ENCODE measurements at places on chromosomes 5 and 9.

DNA sequence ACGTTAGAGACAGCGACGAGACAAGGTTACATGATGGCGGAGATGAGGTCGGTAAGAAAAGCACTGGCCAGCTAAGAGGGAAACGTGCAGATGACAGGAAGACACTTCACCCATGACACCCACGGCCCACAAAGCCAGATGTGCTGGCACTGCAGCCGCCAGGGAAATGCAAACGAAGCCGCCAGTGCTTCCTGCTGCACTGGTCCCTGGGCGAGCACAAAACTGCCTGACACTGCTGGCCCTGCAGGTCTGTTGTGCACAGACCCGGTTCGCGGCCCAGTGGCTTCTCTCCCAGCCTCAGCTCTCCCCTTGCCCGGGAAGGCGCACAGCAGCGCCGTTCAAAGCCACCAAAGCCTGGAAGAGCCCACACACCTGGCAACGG lies 20.3 kb downstream of the QSOX2 start:
- no peak for DNase-seq

- DNase-seq, result no peak
These were observed 31.5 kb upstream of the SPRY4 start for GRCh38 chr5:142356349-142356715.

DNA sequence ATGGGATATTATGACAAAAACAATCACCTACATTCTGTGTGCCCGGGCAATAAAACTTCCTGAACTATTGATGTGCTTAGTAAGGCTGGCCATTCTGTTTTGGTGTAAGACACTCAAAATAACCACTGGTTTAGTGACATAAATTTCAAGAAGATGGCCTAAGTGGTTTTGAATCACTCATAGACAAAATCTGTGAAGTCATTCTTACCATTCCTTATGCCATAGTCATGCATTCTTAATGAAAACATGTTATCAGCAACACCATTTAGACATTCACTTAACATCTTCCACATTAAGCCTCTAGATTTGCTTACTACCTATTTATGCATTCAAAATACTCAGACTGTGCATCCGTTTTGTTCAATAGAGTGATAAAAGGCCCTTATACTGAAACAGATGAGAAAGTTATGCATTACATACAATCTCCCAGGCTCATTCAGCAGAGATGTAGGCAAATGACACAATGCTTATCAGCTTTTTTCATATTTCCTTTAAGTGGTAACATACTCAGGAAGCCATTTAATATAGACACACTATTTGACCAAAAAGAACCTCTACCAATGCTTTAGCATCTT lies 848.8 kb upstream of the DMAC1 start:
- DNase-seq, result no peak

- no peak for DNase-seq
These were observed 318.3 kb upstream of the ITGA1 start for GRCh38 chr5:52469420-52469819.

DNA sequence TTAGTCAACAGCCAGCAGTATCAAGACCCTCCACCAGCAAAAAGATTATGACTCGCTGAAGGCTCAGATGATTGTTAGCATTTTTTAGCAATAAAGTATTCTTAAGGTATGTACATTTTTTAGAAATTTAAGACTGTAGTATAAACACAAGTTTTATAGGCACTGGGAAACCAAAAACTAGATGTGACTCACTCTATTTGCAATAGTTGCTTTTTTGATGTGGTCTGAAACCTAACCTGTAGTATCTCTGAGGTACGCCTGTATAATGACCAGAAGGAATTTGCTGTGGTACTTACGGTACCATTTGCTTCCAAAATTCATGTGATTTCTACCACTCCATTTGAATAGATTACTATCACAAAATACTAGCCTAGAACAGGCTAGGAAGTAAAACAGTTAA lies 60.8 kb downstream of the WDR41 start:
- no peak for DNase-seq

DNA sequence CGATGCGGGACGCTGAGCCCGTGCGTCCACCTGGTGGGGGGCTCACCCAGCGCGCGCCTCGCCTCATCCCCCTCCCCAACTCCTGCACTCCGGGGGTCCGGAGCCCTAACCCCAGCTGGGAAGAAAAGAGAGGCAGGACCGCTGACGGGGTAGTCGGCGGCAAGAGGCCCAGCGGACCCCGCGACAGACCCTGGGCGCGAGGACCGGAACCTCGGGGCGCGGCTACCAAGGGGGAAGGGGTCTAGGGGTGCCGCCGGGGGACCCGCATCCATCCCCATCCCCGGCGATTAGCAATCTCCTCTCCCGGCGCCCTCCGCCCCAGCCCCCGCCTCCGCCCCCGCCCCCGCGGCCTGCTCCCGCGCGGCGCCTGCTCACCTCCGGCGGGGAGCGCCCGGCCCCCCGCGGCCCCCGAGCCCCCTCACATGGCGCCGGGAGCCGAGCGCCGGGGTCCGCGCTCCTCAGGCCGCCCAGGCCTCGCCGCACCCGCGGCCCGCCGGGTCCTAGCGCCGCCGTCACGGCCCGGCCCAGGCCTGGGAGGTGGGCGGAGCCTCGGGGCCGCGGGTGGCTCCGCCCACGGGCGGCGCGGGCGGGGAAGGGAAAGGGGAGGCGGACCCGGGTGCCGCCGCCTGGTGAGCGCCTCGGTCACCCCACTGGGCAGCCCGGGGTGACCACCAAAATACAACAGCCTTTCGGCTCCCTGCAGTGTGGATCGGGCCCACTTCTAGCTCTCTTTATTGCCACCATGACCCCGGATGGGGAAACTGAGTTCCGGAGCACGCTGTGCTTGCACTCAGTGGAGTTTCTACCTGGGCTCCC lies at the start of gene ST6GALNAC6:
Gene ST6GALNAC6, minus strand, starts transcription at position 476 of the 816 bp plus-strand sequence. CDS start 1,622 bp downstream, outside the sequence.
- peak; percentile 77 for DNase-seq

- no peak for DNase-seq
These were observed 193.5 kb upstream of the HAPLN1 start for GRCh38 chr5:83914199-83914598.

GRCh38 chr9:91811024-91811909 lies 138.8 kb downstream of the ROR2 start:
- DNase-seq, result no peak

DNA sequence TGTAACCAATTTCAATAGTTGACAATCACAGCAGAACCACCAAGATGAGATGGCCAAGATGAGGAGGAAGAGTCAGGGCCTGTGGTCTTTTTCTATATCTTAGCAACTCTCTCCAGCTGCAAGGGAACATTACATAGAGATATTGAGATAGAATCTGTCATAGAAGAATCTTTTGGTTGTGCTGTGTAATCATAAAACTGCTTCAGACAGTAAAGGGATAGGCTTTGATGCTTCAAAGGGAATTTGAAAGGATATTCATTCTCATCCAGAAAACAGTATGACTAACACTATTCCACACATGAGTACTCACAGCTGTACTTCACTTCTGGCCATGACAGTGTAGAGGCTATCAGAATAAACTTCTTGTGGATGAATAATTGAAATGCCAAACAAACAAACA lies 145.9 kb downstream of the YIPF5 start:
- DNase-seq, result no peak

DNA sequence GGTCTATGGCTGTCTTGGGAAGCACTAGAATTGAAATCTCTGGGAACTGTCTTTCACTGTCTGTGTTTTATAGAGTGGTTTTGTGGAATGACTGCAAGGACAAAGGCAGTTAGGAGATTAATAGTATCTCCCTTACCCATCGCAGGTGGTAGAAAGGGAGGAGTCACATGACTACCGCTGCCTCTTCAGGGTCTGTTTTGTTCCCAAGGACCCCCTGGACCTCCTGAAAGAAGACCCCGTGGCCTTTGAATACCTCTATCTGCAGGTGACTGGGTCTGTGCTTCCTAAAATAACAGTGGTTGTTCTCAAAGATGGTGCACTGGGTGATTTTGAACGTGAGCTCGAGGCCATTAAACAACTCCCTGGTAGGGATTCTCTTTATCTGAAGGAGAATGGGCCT lies 22.8 kb upstream of the TRMT10B start:
- DNase-seq, result no peak

DNA sequence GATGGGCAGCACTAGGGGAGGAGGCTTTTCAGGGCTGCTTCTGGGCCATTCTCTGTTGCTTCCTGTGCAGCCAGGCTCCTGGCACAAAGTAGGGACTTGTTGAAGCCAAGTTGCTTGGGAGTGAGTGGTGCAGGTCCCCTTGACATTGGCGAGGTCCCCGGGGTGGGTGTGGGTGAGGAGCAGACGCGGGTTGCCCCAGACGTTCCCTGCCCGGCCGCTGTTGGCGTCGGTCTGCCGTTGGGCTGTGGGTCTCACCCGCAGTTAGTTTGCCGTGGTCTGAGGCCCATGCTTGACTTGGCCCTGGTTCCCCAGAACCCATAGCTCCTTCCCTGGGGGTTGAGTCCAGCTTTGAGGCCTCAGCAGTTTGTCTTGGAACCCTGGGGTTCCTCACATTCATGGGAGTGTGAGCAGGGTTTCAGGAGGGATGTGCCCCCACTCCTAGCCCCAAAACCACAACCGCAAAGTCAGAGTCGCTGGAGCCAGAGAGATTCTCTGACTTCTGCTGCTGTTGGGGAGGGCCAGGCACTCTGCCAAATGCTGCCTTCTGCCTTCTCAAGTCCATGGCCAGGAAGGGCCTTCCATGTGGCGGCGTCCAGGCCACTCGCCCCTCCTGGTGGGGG lies 77.5 kb downstream of the RXRA start:
- peak; percentile 87 for DNase-seq

DNA sequence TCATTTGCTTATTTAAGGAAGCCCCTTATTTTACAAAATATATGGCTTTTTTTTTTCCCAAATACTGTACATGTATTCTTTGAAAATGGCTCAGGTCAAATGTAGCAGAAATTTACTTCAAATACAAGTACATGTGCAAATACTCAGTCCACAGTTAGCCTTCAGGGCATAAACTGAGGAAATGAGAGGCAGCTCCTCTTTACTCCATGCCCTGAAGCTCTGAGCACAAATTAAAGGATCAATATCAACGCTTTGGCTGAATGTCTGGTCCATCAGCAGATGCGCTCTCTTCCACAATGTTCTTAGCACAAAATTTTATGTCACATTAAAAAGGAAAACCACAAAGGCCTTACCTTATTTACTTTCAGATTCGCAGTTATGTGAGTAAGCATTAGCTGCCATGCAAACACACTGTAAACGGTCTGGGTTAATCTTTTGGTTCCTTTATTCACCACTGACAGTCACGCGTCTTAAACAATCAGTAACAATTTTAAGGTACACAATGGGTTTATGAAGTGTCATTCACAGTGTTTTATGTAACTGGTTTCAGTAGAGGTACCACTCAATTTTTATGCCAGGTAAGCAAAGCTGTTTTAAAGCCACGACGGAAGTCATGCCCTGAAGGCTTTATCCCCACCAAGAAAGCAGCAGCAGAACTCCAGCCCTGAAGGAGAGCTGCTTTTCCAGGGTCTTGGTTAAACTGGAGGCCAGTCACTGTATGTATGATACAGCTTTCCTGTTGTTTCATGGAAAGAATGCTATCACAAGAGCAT lies 103.4 kb downstream of the OTULIN start:
- DNase-seq, result no peak

DNA sequence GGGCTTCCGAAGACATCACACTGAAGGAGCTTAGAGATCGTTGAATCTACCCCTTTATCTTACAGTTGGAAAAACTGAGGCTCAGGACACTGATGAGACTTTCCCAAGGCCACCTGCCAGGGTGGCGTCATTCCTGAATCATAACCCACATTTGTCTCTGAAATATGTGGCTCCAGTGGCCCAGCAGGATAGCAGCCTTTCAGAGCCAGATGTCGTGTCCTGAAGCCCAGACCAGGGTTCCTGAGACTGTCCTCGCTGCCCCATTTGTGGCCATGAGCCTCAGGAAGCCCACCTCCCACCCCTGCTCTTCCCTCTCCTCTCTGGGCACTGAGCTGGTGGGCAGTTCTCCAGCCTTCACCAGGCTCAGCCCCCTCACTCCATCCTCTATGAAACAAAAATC lies 2.4 kb downstream of the HMCN2 start:
- no peak for DNase-seq
